Inflammatory macrophage treated with lipopolysaccharide for 4 hours (primary cell): ENCODE measurements at places on chromosomes 1 and 21.

DNA sequence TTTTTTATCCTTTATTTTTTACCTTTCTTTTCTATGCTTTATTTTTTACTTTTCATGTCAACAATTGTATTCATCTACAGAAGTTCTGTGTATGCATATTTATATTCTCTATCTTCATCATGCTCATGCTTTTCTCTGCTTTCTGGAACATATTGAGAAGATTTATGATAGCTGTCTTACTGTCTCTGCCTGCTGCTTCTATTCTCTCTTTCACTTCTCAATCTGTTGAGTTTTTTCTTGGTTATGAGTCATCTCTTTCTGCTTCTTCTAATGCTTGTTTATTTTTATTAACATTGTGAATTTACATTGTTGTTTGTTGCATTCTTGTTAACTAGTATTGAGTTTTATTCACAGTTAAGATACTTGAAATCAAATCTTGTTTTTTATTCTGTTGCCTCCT is 22.6 kb downstream of the F5 start:
- peak; percentile 14 for DNase-seq

DNA sequence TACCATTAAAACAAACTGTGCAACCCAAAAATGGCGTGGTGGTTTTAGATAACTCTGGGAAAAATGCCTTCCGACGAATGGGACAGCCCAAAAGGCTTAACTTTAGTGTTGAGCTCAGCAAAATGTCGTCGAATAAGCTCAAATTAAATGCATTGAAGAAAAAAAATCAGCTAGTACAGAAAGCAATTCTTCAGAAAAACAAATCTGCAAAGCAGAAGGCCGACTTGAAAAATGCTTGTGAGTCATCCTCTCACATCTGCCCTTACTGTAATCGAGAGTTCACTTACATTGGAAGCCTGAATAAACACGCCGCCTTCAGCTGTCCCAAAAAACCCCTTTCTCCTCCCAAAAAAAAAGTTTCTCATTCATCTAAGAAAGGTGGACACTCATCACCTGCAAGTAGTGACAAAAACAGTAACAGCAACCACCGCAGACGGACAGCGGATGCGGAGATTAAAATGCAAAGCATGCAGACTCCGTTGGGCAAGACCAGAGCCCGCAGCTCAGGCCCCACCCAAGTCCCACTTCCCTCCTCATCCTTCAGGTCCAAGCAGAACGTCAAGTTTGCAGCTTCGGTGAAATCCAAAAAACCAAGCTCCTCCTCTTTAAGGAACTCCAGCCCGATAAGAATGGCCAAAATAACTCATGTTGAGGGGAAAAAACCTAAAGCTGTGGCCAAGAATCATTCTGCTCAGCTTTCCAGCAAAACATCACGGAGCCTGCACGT is 82.1 kb downstream of the PRDM2 start:
- DNase-seq, result peak; percentile 64

DNA sequence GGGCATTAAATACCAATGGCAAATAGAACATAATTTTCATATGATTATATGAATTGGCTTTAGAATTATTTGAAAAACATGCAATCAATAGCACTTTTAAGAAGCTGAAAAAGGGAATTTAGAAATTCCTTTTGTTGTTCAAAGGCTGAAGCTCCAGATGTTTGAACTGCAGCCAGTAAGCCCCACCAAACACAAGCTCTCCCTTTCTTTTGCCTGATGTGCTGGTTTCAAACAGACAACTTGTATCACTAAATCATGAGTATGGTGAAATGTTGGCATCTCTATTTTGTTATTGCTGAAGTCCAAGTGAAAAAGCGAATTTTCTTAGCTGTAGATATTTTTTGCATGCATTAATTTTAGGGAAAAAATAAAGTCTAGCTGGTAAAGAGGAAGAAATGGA is 27.5 kb upstream of the NCAM2 start:
- DNase-seq, result no peak

- DNase-seq, result no peak
These were observed 28.1 kb downstream of the IL23R start for GRCh38 chr1:67194209-67194863.

- peak; percentile 49 for DNase-seq
These were observed 36.3 kb upstream of the SLC6A9 start for GRCh38 chr1:44067266-44068250.

DNA sequence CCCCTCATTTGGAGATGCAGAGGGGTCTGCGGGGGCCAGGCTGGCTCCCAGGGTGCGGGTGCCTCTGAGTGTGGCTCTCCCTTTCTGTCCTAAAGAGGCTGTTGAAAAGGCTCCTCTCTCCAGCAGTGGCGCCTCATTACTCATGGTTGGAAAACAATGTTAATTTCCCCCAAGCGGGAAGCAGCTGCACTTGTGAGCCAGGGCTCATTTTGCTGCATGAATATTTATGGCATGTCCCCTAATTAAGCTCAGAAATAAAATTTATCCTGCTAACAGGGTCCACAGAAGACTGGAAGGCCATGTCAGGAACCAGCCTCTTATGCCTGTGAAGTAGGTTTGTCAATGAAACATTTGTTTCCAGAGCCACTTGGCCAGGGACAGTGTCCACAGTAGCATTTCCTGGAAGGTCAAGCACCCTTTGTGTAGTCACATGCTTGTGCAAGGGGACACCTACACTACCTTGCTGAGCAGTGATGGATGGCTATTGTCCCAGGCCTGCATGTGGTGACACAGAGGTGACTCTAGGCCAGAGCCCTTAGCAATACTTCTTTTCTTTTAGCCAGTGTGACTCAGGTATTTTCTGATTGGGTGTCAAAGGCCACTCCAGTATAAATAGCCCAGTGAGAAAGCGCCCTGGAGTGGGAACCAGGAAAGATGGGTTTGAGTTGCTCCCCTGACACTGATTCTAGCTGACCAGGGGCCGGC is 259.0 kb downstream of the FOXD2 start:
- DNase-seq, result no peak

DNA sequence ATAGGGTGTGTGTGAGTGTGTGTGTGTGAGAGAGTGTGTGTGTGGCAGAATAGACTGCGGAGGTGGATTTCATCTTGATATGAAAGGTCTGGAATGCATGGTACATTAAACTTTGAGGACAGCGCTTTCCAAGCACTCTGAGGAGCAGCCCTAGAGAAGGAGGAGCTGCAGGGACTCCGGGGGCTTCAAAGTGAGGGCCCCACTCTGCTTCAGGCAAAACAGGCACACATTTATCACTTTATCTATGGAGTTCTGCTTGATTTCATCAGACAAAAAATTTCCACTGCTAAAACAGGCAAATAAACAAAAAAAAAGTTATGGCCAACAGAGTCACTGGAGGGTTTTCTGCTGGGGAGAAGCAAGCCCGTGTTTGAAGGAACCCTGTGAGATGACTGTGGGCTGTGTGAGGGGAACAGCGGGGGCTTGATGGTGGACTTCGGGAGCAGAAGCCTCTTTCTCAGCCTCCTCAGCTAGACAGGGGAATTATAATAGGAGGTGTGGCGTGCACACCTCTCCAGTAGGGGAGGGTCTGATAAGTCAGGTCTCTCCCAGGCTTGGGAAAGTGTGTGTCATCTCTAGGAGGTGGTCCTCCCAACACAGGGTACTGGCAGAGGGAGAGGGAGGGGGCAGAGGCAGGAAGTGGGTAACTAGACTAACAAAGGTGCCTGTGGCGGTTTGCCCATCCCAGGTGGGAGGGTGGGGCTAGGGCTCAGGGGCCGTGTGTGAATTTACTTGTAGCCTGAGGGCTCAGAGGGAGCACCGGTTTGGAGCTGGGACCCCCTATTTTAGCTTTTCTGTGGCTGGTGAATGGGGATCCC is 18.3 kb upstream of the HDAC1 start:
- no peak for DNase-seq

DNA sequence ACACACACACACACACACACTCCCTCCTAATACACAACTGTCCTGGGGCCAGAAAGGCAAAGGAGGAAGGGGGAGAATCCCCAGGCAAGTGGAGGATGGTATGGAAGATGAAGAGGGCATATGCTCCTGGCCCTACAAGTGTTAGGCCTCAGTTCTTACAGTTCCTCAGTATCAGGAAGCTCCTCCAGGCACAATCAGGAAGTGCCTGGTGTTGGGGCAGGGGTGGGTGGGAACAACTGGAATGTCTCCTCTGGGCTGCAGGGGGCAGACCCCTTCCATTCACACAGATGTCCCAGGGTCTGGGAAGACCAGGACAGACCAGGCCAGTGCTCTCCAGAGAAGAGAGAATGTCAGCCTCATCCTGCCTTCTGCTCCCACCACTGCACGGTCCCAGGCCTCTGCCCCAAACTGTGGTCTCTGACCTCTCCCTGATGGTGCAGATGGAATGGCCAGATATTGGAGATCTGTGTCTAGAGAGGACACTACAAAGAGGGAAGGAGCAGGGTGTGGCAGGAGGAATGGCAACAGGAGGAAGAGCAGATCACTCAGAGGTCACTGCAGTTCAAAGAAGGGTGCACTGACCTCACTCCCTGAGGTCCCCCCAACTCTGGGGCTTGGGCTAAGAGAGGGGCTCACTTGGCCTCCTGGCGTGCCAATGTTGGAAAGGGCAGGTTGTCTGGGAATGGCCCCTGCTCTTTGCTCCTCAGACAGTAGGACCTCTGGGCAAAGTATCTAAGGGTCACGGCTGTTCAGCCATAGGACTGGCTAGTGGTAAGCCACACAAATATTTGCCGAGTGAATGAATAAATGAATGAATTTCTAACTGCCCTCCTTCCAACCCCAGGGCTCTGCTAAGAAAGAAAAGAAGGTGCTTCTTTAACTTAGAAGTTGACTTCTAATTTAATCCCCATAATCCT is 2.5 kb upstream of the DENND2D start:
- no peak for DNase-seq

DNA sequence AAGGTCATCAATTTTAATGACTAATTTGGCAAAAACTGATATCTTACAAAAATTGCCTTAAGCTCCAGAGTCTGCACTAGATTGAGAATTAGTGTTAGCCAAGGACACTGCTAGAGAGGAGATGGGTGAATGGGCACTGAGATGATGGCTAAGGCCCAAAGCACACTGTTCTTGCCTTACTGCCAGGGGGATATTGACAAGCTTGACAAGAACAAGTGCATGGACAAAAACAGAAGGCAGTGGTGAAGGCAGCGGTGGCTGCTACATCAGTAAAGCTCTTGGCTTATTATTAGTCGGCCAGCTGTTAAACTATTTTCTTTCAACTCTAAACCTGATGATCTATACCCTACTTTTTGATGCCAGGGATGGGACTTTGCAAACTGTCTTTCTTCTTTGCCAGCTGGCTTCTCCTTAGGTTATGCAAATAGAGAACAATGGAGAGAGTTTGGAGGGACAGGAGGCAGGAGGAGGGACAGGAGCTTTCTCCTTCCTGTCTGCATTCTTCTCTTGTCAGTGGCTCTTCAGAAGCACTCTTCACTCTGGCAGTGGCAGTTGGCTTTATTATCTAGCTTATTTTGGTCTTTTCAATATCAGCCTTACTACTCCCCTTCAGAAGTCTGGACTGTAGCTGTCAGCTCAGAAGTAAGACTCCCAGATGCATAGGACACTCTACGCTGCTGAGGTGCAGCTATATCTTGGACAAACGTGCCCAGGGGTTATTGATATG is 853.5 kb upstream of the TMPRSS15 start:
- DNase-seq, result no peak

DNA sequence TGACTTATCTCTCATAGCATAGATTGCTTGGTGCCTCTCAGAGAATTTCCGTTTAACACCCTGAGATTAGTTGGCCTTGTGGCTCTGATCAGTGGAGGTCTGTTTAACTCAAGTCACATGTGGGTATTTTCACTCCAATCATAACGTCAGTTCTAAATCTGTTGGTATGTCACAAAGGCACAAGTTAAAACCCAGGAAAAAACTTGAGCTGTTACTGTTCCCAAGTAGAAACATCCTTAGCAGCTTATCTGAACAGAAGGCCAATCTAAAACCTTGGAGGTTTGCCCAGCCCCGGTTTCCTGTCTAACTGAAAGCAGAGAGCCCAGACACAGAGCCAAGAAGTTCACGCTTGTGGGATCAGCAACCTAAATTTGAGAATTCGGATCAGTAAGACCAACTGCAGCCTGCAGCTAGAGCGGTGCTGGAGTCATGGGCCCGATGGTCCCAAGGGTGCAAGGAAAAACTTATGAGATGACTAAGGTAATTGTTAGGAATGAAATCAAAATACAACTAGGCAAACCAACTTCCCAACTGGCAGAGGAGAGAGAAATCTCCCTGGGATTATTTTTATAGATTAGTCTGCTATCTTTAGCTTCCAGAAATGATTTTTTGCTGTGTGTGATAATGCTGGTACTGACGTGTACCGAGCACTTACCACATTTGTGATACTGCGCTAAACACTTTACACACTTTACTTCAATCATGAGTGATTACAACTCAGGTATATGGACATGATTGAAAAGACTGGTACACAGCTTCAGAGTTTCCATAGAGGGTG is 90.2 kb upstream of the C1orf21 start:
- no peak for DNase-seq

GRCh38 chr1:226691247-226691646 is 47.8 kb downstream of the ITPKB start:
- no peak for DNase-seq

DNA sequence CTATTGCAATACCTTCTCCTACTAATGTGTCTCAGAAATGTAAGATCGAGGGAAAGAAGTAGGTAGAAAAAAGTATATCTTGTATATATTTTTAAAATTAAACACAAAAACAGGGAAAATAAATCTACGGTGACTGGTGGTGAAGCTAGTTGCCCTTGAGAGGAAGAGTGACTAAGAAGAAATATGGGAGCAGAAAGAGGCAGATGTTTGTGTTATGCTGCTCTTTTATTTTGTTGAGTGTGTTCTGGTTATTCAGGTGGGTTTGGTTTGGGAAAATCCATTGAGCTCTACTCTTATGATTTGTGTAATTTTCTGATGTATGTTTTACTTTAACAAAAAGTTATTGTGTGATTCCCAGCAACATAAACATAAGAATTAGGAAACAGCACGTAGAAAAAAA is 444.9 kb upstream of the B3GALT2 start:
- no peak for DNase-seq

GRCh38 chr21:36065497-36066036 is 4.3 kb upstream of the CBR1 start:
- DNase-seq, result peak; percentile 77

DNA sequence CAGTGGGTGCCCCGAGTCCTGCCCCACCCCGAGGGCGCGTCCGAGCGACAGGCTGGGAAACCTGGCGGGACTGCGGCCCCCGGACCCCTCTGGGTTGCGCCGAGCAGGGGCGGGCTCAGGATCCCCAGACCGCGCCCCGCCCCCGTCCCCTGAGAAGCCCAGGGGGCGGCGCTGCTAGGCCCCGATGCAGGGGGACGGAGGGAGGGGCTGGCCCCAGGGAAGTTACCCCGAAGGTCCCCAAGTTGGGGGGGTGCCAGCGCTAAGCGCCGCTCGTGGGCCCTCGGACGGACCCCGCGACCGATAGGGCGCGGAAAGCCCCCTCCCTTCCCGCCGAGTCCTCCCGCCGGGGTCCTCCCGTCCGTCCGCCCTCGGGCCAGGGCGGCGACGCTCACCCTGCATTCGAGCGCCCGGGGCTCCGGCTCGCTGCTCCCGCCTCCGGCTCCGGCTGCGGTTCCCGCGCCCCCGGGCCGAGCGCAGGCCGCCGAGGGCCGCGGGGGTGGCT is 414 bp downstream of the GPR153 start:
- DNase-seq, result no peak

- DNase-seq, result no peak
These were observed 22.2 kb upstream of the HPDL start for GRCh38 chr1:45304311-45305081.
